ENCODE measurements at places on chromosomes 3 and 15.

- DNase-seq: no peak
Measured at GRCh38 chr15:37877851-37878741, 56.3 kb upstream of the TMCO5A start.

GRCh38 chr3:179464323-179465092 lies 13.2 kb upstream of the GNB4 start:
- DNase-seq: no peak

DNA sequence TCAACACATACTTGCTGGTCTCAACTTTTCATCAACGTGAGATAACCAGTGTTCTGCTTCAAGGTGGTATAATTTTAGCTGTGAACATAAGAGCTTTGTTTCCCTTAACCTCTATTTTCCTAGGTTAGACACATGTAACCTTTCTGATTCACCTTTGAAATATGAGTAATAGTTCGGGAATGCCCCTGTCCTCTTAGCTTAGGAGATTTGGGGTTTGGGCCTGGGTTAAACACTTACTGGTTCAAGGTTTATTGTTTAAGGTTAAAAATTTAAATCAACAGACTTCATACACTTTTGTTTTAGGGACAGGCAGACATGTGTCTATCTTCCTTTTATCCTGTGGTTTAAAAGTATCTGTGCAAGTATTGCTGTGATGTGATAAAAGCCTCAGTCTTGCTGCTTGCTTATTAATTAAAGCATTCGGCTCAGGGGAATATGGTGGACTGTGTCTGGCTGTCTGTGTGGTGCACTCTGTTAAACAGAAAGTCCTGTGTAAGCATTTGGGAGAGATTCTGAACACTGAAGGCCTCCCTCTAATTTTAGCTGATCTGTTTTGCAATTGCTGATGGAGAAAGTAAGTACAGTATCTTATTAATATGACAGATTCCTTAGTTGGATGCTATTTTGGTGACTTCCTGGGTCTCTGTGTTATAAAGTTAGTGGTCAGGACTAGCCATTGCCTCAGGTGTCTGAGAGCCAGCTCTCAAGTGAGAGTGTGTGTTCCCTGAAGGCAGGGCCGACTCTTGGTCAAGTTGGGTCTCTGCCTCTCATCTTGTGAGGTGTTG lies 81.8 kb downstream of the USP13 start:
- DNase-seq: no peak

GRCh38 chr15:51227940-51228732 lies 110.3 kb downstream of the CYP19A1 start:
- DNase-seq: no peak

DNA sequence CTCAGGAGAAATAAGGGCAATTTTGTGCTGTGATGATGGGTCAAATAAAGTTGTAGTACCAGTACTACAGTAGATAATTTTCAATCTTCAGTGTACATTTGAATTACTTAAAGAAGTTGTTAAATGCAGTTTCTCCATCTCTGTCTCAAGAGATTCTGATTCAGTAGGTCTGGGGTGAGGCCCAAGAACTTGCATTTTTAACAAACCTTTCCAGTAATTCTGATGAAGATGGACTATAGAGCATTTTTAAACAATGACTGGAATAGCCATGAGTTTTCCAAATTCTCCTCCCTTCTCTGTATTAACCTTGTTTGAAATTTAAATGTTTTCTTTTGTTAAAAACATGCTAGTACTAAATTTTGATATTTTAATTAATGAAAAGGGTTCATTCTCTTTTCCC lies 127.0 kb upstream of the CD96 start:
- DNase-seq: no peak

DNA sequence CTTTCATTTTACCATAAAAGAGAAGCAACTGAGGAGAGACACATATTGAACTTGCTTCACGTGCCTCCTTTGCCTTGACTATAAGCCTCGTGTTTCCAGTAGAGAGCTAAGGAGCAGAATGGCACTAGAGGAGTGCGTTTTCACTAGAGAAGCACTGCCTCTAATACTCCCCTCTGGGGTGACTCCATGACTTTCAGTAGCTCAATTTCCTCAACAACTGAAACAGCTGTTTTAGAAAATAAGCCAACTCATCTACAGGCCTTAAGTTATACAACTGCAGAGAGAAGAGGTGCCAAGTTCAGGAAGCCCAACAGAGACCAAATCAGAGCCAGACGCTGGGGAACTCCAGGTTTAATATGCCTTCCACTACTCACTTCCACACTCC lies 1.9 kb downstream of the UBP1 start:
- no peak for DNase-seq

- DNase-seq: no peak
Measured at GRCh38 chr3:194206320-194206719, 70.4 kb downstream of the HES1 start.

GRCh38 chr3:38354588-38355330 lies 8.2 kb downstream of the XYLB start:
- no peak for DNase-seq

DNA sequence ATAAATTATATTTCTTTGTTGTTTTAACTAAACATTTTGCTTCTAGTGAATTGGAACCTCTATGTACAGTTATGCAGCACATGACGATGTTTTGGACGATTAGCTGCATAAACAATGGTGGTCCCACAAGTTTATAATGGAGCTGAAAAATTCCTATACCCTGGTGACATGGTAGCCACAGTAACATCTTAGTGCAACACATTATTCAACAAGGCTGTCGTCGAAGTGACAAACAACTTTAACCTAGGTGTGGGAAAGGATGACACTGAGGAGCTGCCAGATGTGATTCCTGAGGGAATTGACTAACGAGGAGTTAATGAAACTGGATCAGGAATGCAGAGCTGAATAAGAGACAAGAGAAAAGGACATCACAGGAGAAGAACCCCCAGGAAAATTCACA lies 588.9 kb upstream of the EPHA6 start:
- DNase-seq: no peak

DNA sequence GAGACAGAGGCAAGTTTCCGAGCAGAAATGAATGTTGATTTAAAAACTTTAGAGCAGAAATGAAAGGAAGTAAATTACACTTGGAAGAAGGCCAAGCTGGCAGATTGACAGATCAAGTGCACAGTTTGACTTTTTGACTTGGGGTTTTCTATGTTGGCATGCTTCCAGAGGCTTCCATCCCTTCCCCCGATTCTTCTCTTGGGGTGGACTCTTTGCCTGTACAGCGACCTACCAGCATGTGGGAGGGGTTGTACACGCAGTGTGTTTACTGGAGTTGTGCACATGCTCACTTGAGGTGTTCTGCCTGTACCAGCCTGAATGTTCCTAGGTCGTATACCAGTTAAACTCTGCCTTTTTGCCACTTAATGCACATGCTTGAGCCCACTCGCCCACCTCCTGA lies 701.5 kb upstream of the GBE1 start:
- DNase-seq: no peak

DNA sequence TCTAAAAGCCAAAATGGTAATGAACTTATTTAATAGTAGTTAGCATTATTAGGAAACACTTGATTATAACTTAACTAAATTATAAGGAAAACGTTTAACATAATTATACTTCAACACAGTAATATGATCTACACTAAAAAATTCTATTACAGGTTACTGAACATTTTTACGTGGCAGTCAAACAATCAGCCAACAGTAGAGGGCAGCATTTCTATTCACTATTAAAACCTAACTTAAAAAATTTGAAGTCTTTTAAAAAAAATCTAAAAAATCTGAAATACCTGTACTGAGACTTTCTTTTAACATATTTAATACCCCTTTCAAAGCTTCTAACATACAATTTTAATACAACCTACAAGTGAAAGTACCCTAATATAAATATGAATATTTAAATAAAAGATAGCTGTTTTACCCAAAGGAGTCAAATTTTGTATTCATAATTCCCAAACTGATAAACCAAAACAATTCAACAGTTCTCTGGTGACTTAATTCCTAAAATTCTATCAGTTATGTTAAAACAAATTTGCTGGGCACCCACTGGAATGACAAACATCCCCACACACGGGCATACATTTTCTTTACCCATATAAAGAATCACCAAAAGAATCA lies 41.5 kb downstream of the DLG1 start:
- no peak for DNase-seq

Data from stimulated activated CD4-positive, alpha-beta T cell treated with anti-CD3 and anti-CD28 coated beads, TNF-alpha, amount 100 ng/mL, for 1 hour (primary cell).